ENCODE measurements at places on chromosomes 7 and 10.

DNA sequence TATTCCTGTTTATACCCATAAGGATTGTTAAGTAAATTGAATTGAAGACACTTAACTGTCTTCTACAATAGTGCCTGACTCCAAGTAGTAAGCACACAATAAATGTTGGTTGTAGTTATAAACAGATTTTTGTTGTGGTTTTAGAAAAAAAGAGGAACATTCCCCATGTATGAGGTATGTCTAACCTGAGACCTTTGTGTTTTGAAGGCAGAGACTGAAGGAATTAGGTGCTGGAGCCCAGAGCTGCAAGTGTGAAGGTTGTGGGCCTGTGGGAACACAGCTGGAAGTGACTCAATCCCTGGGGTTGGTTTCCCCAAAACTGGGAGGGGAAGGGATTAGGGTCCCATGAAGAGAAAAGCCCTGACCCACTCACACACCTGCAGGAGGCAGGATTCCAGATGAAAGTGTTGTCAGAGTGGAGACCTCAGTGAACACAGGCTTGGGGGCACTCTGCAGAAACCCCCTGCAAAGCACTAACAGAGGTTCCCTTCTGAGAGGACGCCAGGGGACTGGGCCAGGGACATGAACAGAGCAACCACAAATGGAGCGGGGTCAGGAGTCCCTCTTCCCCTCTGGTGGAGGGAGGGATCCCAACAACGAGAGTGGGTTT lies 265.1 kb upstream of the KLF14 start:
- no peak for DNase-seq

- DNase-seq: no peak
Observed at GRCh38 chr10:95791425-95791979, 35.5 kb downstream of the ENTPD1 start.

GRCh38 chr10:112851588-112852211 lies 98.3 kb upstream of the TCF7L2 start:
- DNase-seq: no peak

DNA sequence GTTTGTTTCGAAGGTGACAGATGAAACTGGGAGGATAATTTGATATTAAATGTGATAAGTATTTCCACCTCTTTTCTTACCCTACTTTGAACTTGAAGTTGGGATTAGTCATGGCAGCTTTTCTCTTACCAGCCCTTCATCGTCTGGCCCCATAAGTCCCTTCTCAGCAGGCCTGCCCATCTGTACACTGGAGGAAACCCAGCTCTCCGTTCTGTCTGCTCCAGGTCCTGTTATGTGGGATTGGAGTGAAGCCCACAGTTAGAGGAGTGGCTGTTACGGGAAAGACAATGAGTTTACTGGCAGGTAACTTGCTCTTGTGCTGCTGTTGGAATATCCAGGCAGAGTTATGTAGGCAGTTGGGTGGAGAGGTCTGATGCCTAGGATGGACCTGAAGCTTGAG lies 127.3 kb downstream of the CAMK1D start:
- DNase-seq: no peak

- DNase-seq: no peak
Observed at GRCh38 chr7:66466081-66466600, 162.5 kb upstream of the KCTD7 start.

DNA sequence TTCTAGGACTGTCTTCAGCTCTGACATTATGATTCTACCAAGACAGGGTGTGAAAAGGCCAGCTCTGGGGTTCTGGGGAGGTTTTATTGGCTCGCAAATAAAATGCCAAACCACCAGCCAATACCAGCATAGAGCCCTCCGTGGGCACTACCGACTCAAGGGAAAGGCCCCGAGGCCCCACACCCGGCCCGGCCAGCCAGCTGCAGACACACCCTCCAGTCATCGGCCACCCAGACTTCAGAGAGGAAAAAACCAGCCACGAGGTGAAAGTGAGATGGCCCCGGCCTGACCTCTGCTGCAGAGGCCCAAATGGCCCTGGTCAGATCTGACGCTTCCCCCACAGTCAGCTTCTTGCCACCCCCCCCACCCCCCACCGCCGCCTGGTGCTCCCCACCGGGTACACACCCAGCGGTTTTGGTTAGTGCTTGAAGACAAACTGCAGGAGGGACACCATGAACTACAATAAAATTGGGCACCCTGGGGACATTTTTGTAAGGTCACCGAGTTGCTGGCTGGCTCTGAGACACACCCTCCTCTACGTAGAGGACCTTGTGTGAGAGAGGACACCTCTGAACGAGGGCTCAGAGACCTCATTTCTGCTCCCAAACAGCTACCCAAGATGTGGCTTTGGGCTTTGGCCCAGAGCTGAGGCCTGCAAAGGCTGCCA lies 79.9 kb downstream of the PRKAG2 start:
- DNase-seq: no peak

GRCh38 chr7:23129036-23129435 lies 23.5 kb downstream of the KLHL7 start:
- DNase-seq: no peak

DNA sequence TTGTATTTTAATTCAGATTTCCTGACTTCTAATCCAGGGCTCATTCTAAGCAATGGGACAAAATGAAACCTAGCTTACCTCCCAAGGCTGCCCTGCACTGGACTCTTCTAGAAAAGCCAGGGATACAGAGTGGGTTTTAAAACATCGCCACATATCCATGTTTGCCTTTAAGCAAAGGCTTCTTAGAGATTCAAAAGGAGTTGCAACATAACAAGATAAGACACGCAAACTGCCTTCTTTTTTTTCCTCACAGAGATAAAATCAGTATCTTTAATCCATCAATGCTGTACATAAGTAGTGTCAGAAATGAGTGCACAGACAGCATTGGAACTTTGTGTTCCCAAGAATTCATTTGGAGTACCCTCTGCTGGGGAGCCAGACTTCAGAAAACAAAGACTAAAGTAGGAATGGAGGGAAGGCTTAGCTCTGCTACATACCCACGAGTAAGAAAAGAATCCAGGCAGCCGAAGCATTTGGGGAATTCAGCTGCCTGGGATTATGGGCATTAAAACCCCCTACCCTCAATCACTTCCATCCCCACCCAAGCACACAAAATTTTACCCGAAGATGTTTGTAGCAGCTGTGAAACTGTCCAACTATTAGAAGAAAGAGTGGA lies 427.8 kb downstream of the ARL4A start:
- no peak for DNase-seq

- DNase-seq: no peak
Observed at GRCh38 chr7:84948634-84949033, 238.2 kb downstream of the SEMA3D start.

DNA sequence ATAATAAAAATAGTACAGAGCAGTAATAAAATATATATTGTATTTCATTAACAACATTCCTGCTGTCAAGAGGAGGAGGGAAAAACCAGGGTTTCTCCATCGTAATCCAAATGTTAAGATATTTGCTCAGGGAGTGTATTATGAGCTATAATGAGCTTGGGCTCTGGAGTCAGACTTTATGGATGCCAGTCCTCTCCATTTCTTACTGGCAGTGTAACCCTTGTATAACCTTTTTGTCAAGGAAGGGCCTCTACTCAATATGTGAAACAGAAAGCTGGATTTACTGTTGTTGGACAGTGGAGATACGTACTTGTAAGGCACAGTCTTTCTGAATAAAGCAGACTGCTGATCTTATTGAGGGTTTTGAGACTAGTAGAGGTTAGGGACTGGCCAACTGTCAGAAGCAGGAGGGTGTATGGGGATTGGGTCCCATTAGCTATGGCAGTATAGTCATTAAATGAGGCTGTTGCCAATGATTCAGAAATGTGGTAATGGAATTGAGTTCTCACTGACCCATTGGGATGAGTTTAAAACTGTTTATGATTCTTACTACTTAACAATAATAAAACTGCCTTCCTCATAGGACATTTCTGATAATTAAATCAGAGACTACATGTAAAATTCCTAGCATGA lies 56.5 kb downstream of the ZNF277 start:
- no peak for DNase-seq

- no peak for DNase-seq
Observed at GRCh38 chr7:105279688-105280007, 109.1 kb downstream of the SRPK2 start.

DNA sequence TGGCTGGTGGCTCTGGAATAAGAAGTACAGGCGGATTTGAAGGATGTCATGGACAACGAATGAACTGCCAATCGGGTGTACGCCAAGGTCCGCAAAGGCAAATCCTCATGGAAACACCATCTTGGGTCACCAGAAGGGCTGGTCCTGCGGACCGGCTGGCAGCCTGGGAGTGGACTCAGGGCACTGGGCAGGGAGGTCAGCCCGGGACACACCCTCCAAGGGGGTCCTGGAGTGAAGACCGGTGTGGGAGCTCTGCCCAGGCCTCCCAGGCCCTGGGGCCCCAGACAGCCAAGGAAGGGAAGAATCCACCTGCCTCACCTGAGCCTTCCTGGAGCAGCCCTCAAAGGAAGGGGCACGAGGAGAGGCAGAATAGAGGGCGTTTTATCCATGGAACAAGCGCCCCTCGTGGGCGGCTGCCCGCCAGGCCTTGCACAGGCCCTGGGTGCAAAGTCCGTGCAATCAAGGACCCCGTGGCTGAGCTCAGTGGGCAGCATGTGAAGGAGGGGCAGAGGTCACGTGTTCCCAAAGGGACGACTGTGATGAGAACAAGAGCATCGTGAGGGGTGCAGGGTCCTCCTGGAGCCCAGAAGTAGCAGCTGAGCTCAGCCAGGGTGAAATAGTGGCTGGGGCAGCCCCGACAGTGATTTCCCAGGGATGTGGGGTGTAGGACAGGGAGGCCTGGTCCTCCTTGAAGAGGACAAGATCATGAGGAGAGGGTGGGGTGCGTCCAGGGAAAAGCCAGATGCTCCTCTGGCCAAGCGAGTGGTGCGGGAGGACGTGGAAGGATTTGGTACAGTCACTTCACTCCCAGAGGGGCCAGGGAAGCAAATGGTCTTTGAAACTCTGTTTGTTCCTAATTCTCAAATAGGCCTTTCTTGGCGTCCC lies 105.2 kb downstream of the TCERG1L start:
- DNase-seq: no peak

DNA sequence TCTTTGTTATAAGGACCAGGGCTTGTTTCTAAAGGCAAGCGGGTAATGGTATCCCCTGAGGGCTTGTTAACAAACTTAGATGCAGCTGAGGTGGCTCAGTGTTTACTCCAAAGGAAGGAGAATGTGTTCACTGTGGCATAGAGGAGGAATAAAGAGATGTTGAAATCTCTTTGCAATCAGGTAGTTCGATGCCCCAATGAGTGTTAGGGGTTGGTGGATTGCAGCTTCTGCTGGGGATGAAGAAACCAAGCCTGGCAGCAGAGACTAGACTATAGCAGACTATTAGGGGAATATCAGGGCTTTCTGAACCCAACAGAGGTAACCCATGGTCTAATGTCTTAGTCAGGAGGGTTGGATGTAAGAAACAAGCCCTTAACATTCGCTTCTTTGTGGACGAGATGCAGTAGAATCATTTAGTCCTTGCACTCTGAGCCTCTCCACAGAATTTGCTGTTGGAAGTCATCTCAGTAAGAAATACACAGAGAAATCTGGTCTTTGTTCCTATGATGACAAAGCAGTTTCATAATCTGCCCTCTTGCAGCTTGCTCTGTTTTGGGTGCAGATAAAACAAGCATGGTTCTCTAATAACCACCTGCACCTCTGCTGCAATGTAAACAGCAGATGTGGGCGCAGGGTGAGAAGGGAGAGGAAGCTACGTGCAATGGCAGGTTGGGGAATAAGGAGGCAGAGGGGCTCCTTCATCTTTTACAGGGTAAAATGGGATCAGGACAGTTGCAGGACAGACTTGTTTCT lies 108.6 kb downstream of the NRF1 start:
- no peak for DNase-seq

DNA sequence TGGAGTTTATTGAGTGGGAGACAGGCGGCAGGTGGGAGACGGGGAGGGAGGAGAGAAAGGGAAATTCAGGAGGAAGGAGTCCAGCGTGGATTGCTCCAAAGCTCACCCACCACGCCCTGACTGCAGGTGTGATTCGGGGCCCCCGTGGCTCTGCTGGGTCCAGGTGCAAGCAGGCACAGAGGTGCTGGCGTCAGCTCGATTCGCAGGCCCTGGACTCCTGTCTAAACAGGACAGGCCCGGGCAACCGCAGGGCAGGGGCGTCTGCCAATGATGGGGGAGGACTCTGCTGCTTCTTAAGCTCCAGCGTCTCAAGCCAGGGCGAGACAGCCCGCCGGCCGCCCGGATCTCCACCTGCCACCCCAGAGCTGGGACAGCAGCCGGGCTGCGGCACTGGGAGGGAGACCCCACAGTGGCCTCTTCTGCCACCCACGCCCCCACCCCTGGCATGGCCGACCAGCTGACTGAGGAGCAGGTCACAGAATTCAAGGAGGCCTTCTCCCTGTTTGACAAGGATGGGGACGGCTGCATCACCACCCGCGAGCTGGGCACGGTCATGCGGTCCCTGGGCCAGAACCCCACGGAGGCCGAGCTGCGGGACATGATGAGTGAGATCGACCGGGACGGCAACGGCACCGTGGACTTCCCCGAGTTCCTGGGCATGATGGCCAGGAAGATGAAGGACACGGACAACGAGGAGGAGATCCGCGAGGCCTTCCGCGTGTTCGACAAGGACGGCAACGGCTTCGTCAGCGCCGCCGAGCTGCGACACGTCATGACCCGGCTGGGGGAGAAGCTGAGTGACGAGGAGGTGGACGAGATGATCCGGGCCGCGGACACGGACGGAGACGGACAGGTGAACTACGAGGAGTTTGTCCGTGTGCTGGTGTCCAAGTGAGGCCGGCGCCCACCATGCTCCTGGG lies at the start of gene CALML3:
TSS of gene CALML3 (plus strand) at position 321 of the 920 bp plus-strand sequence. CDS start at position 446, 125 bp downstream.
- DNase-seq: no peak

- no peak for DNase-seq
Observed at GRCh38 chr7:35828817-35829216, 28.0 kb downstream of the SEPTIN7 start.

DNA sequence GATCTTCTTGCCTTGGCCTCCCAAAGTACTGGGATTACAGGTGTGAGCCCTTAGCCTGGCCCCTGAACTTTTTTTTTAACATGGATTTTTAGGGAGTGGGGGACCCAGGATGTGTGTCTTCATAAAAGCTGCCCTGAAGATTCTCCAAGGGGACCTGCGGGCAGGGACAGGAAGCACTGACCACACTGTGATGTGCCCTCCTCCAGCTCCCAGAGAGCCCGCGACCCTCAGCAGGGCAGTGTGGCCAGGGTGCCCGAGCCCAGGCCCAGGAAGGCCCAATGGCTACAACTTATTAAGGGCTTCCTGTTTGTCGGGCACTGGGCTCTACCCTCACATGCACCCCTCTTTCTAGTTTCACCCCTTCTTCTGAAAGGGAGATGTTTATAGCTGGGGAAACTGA lies 2.5 kb upstream of the RET start:
- DNase-seq: no peak
